ENCODE measurements at places on chromosomes 13 and 19.

- peak; percentile 60 for DNase-seq
These were observed 7.6 kb upstream of the ACSBG2 start for GRCh38 chr19:6127716-6128335.

DNA sequence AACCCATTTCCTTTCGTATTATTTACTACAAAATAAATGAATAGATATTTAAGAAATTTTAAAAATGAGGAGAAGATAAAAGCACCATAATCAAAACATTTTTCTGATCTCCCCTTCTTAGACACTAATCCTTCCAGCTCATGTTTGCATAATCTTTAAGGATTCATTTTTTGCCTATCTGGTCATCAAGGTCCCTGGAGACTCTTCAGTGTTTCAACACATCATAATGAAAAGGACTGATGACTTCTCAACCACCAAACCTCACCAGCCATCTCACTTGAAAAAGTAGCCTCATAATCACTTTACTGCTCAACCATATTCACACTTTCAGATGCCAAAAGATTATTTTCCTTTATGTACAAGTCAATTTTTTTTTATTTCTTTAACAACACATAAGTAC is 80.1 kb downstream of the DCLK1 start:
- DNase-seq, result peak; percentile 15

GRCh38 chr19:18292810-18293641 is 11.6 kb upstream of the JUND start:
- DNase-seq, result peak; percentile 69

- no peak for DNase-seq
These were observed 305.7 kb downstream of the SHISA2 start for GRCh38 chr13:25746131-25746530.

DNA sequence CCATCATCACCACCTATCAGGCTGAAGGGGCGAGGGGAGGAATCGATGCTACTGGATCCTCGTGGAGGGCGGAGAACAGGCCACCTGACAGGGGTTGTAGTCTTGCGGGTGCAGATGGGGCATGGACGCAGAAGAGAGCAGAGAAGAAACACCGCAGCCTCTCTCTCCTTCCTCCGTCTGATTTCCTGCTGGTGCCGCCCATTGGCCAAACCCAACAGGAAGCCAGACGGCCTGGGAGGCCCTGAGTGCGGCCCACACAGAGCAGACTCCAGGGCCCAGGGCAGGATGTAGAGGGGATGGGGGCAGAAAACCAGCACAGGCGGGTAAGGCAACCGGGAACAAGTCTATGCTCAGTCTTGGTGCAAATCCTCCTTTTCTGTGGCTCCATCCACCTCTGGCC is 15.4 kb downstream of the CEBPA start:
- no peak for DNase-seq

- DNase-seq, result peak; percentile 61
These were observed 82.9 kb downstream of the PDS5B start for GRCh38 chr13:32669030-32669646.

DNA sequence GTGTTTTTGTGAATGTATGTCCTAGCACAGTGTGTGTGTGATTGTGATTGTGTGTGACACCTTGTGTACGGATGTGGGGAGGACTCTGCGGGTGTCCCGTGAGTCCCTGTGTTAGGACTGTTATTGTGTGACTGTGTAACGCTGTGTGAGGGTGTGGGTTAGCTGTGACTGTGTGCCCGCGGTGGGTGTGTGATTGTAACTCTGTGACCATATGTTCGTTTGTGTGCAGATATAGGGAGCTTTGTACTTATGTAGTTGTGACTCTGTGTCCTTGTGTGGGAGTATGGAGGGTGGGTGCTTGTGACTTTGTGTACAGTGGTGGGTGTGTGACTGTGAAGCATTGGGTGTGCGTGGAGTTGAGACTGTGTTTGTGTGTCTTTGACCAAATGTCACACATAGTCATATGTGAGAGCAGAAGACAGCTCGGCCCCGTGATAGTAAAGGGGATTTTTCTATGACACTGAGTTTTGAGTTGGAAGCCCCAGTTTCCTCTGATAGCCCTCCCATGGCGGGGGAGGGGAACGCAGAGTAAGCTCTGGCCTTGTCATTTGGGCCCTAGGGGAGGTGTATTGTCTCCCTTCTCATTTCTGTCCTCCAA is 949 bp upstream of the ZNF260 start:
- DNase-seq, result no peak

- no peak for DNase-seq
These were observed 2691.4 kb downstream of the PCDH9 start for GRCh38 chr13:64538711-64539110.

All from AG10803 (cell line).